NCI-H2081 (cell line): ENCODE measurements at places on chromosomes 4 and X.
A peak's percentile ranks its signal among the peaks of the same experiment; 100 is the strongest.

- DNase-seq: peak; percentile 31
These were observed 7.6 kb upstream of the PCDH19 start for GRCh38 chrX:100417681-100418080.

- no peak for DNase-seq
These were observed 286.3 kb downstream of the ANKRD50 start for GRCh38 chr4:124426279-124426678.

DNA sequence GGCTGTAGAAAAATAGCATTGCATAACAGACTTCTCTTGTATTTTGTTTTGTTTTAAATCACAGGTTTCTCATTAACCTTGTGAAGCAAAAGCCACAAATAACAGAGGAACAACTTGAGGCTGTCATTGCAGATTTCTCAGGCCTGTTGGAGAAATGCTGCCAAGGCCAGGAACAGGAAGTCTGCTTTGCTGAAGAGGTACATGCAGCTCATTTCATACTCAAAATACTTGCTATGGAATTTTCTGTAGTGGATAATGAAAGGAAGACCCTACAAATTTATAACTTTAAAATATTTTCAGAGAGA is 17.6 kb downstream of the AFP start:
- no peak for DNase-seq

DNA sequence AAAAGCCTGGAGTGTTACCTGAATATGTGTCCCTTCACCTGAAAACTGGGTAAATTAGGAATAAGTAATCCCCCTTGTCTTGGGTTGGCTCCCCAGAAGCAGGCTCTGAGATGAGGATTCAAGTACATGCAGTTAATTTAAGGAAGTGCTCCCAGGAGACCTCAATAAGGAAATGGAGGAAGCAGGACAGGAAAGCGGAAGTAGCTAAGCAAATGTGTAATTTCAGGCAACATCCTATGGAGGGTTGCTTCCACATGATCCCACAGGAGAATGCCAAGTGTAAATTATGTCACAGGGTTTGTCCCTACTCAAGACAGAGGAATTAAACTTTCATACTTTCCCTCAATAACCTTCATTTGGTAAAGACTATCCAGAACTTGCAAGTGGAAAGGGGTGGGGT is 48.1 kb upstream of the ARHGEF6 start:
- no peak for DNase-seq

GRCh38 chr4:68469482-68469881 is 22.2 kb downstream of the TMPRSS11E start:
- no peak for DNase-seq

DNA sequence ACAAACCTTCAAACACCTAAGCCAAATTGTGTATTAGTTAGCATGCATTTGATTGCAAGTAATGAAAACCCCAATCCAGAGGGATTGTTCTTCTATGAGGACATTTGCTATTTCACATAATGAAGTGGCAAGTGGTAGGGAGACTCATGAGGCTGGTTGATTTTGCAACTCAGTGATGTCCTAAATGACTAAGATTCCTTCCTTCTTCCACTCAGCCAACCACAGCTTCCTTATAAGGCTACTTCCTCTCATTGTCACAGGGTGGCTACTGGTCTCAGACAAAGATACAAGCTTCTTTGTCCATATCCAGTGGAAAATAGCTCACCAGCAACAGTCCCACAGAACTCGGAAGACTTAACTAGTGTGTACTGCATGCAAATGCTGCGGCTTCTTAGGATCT is 5.3 kb upstream of the OTC start:
- no peak for DNase-seq

DNA sequence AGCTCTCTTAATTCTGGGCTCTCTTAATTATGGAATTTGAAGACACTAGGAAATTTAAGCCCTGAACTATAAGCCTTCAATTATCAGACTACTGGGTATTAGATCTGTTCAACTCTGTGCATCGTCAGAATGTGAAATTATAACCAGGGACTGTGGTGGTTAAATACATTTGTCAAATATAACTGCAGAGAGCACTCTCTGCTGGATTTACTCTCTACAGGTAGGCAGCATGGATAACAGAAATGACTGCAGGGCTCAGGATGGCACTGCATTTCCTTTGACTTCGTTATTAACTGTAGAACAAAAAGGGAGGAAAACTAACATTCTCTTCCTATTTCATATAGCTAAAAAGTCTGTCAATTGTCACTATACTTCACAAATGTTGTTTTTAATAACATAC is 310.1 kb upstream of the RASGEF1B start:
- DNase-seq: no peak

DNA sequence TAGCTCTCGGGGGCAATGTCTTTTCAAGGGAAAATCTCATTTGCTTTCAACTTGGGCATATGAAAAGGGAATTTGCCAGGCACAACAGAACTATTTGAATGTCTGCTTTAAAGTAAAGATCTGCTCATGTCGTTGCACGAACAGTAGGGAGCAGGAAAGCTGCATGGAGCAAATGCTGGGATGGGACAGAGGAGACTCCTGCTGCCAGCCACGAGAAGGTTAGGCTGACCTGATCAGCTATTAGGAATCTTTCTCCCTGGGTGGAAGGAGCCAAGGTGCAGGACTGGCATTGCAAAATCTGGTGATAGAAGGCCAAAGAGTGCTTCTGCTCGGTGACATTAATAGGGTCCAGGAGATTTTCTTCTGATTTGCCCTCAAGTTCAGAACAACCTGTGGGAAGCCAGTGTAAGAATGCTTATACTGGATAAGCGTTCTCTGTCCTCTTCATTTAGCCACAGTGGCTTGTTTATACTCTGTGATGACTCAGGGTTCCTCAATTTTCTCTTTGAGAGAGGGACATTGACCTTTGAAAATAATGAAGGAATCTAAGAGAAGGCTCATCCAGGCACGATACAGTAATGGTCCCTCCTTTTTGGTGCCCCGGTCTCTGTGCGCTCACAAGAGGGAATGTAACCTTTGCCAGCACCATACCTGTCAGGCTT is 22.9 kb downstream of the FHL1 start:
- DNase-seq: no peak

GRCh38 chr4:139044291-139044690 is 28.7 kb downstream of the NOCT start:
- DNase-seq: no peak

DNA sequence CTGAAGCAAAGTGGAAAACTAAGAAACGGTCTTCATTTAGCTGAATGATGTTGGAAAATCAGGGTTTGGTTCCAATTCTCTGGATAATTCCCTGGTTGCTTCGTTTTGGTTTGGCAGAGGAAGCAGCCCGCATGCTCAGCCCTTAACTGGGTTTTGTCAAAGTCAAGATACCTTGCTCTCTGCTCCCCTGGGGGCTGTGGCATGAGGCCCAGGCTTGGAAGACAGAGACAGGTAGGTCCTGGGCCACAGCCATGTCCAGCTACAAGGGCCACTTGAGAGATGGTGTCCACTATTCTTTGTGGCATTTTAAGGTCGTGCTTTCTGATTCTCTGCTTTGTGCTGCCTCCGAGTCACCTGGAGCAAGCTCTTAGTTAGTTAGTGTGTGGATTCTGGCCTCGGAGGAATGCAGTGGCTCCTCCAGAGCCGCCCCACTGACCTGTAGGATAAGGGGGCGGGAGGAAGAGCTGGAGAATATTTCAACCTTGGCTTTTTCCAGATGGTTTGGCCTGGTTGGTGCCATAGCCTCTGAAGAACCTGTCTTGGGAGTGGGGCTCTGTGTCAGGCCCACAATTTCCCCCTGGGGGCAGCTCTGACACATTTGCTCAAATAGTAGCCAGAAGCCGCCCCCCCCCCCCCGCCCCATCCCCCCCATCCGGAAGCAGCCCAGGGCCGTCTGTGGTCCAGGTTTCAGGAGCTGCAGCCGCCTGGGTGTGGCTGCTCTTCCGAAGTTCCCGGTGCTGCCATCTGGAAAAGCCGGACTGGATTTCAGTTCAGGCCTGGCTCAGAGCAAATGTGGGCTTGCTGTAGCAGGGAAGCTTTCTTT is 147.1 kb downstream of the NHS start:
- no peak for DNase-seq

GRCh38 chr4:168693750-168694490 is 197.1 kb downstream of the PALLD start:
- DNase-seq: no peak

DNA sequence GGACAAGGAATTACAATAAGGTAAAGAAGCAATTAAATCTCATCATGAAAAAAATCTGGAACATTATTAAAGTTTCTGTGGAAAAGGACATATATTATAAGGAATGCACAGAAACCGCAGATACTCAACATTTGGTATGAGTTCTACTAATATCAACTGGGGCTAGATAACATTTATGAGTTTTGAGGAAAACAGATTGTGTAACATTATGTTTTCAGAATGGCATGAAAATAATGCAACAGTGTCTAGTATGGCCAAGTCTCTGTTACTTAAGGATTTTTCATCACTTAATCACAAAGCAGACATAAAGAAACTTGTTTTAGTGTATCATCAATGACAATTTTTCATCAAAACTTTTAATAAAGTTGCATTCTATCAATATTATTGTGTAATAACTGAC is 785.0 kb downstream of the GLUD2 start:
- DNase-seq: no peak

- peak; percentile 29 for DNase-seq
These were observed 32.9 kb upstream of the PGM2 start for GRCh38 chr4:37793562-37793961.

- no peak for DNase-seq
These were observed 81.1 kb upstream of the RAPGEF2 start for GRCh38 chr4:159021597-159022385.

DNA sequence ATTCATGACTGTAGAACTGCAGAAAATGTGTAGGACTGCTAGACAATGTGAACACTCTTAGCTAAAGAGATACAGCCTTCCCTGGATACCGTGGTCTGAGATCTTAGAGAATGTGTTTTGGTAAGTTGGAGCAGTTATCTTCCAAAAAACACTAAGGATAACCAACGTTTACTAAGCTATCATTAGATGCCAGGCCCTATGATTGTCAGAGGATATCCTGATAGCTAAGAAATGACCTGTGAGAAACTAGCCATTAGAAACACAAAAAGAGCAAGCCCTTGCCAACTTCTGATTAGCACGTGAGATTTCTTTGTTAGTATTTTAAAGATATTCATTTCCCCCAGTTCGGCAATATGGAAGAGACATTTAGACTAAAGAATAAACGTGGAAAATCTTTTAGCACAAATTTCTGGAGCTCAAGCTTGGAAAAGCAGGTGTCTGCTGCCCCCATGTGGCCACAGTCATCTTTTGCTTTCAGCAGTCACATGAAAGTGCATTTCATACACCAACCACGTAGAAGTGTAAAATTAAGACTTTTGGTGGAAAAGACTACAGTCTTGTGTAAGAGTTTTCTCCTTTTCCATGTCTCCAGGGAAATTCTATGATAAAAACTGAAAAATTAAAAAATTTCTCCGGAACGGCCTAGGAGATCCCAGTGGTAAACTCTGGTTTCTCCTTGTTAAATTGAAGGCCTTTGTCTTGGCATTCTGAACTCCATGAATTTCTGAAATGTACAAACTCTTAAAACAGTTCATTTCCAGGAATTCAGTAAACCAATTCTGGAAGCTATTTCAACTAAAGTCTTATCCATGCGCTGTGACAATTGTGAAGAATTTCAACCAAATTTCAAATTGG is 136.4 kb downstream of the ZNF674 start:
- peak; percentile 58 for DNase-seq

DNA sequence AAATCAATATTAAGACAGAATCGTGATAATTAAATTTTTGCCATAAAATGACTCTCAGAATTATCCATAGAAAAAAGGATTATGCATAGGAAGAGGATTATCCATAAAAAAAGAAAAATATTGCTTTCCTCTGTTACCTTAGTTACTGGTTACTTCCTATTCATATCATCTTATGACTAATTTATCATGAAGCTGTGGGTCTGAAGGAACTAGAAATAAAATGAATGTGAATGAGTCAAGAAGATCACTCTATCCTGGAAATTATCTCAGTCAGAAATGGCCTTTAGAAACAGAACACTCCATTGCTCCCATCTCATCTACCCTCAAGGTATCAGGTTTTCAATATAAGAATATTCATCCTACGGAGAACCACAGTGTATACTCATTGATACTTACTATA is 19.4 kb downstream of the RPS6KA6 start:
- DNase-seq: no peak

DNA sequence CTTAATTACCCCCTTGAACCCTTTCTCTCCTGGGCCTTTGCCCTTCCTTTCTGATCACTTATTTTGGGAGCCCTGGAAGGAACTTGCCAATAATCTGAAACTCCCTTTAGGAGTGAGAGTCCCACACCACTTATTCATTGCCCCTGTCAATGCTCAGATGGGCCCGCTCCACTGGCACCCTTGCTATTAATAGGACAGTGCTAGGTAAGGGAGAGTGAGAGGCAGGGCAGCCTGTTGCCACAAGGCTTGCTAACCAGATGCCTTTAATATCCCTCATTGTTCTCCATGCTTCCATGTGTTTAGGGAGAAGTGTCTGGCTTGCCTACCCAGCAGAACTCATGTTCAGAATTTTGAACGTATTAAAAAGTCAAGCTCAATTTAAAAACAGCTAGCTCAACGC is 1.7 kb upstream of the NHS start:
- no peak for DNase-seq

DNA sequence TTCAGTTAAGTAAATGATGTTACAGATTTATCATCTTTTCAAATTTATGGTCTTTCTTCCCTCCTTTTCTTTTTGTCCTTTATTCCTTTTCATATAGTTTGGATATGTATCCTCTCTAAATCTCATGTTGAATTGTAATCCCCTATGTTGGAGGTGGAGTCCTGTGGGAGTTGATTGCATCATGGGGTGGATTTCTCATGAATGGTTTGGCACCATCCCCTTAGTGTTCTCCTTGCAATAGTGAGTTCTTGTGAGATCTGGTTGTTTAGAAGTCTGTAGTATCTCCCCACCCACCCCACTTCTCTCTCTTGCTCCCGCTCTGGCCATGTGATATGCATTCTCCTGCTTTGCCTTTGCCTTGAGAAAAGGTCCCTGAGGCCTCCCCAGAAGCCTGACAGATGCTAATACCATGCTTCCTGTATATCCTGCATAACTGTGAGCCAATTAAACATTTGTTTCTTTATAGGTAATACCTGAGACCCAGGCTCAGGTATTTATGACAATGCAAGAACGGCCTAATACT is 236.7 kb downstream of the PRDM5 start:
- no peak for DNase-seq

- no peak for DNase-seq
These were observed 1.0 kb downstream of the WFS1 start for GRCh38 chr4:6270636-6271121.

DNA sequence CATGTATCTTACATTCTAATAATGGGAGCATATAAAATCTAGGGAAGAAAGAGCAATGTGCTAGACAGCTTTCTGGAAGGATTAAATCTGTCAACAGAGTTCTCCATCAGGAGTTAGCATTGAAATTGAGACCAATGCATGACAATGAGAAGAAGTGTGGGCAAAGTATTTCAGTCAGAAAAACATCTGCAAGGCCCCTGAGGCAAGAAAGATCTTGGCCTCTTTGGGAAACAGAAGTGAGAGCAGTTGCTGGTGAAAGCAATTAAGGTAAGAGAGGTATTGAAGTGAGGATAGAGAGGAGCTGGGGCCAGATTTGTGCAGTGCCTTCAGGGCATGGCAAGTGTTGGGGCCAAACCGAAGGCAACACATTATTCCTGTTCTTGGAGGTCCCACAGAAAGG is 999.1 kb downstream of the STPG2 start:
- DNase-seq: no peak
